Stimulated activated CD4-positive, alpha-beta T cell treated with anti-CD3 and anti-CD28 coated beads, Interleukin-15, amount 100 ng/mL, for 48 hours (primary cell): ENCODE measurements at places on chromosomes 2 and 18.

- DNase-seq, result no peak
Measured at GRCh38 chr18:66694852-66695251, 91.0 kb upstream of the CDH19 start.

DNA sequence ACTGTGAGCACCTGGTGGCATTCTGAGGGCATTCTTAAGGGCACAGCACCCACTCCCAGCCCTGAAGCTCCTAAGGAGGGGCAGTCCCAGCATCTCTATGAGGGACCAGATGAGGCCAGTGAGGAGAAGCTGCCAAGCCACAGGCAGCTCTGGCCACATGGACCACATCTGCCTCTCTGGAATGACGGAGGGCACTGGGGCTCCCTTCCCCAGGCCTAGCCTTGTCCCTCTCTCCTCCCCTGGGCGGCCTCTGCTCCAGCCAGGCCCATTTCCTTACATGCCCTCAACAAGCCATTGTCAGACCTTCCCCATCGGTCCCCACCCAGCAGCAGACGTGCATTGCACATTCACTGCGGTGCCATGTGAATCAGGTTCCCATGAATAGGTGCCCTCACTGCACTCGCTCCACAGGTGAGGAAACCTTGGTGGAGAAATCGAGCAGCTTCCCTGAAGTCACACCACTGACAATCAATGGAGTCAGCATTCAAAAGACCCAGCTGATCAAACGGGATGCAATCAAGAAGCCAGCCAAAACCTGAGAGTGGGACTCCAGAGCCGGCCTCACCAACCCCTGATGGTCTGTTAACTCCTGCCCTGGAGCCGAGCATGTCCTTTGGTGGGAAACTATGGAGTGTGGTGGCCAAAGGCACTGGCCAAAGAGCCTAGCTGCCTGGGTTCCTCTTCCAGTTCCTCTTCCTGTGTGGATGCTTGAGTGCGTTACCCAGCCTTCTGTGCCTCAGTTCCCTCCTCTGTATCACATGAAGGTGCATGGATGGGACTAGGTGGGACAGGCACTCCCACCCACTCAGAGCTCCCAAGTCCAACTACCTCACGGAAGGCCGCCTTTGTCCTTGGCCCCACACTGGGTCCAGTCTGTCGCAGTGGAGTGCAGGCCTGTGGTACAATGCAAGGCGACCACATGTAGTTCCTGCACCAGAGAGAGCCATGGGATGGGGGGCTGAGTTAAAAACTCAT, 147.3 kb downstream of the ZFP36L2 start:
- DNase-seq, result no peak

- no peak for DNase-seq
Measured at GRCh38 chr2:47311764-47312490, 91.0 kb upstream of the MSH2 start.

DNA sequence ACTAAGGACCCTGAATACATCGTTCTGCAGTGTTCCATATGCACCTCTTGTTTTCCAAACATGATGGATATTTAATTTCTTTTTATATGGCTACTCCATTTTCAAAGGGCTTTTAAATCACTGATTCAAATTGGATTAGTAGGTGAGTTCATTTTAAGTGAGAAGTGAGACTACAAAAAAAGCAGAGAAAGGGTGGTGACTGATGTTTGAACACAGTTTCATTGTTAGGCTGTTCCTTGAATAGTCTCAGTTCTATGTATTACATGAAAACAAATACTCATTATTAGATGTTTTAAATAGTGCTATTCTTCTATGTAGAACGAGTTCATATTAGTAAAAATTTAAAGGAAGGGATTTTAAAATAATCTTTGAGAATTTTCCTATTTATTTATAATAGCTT, 72.7 kb upstream of the STON1 start:
- no peak for DNase-seq
